Endothelial cell (in vitro differentiated cells): ENCODE measurements at places on chromosomes 6 and 20. TPM values are rescaled to one million over a fixed set of nuclear protein-coding genes. Genes with fewer than 3 reads are reported as not detected.

The KCNK16 gene
- not detected for total RNA-seq

GRCh38 chr6:9272671-9273070, 837.3 kb upstream of the SLC35B3 start:
- DNase-seq, result no peak

The SDHAF4 gene
- 10.5 TPM for total RNA-seq

DNA sequence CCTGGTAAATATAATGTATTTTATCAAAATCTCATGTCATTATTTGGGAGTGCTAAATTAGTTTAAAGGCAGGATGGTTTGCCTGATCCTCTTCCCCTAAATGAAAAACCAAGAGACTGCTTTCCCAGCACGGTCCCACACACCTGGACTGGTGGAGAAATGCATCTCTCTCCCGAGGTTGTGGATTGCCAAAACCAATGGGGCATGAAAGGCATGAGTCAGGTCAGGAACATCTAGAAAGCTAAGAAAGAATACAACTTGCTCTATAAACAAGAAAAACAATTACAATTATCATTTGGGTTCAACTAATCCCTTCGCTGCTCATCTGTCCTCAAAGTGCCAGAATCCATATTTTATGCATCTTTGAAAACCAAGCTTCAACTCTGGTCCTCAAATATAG, 308.3 kb upstream of the IRAK1BP1 start:
- no peak for DNase-seq

GRCh38 chr6:129812145-129812777, 48.9 kb downstream of the TMEM244 start:
- DNase-seq, result no peak

GRCh38 chr6:42199106-42199981, 4.6 kb upstream of the GUCA1B start:
- DNase-seq, result no peak

- no peak for DNase-seq
These were observed 25.9 kb upstream of the NAA20 start for GRCh38 chr20:19991308-19991707.

The RRAGD gene
- total RNA-seq, result 9.8 TPM

The CGA gene
- total RNA-seq, result not detected

GRCh38 chr6:17894191-17894590, 93.2 kb downstream of the KIF13A start:
- DNase-seq, result no peak

GRCh38 chr6:134806180-134806798, 143.6 kb downstream of the ALDH8A1 start:
- no peak for DNase-seq

The SAMD3 gene
- 1.0 TPM for total RNA-seq

The TINAG gene
- total RNA-seq, result not detected

The PROKR2 gene
- not detected for total RNA-seq

- no peak for DNase-seq
These were observed 104.9 kb downstream of the SNX5 start for GRCh38 chr20:17863577-17864292.

GRCh38 chr6:20096536-20096935, 115.7 kb downstream of the MBOAT1 start:
- no peak for DNase-seq

DNA sequence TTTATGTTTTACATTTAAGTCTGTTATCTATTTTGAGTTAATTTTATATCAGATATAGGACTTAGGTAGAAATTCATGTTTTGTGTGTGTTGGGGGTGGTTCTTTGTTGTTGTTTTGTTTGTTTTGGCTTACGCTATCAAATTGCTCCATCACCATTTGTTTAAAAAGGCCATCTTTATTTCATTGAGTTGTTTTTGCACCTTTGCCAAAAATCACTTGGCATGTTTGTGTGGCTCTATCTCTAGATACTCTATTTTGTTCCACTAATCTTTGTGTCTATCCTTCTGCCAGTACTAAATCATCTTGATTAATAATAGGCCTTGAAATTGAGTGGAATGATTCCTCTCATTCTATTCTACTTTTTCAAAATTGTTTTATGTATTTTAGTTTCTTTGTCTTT, 7.4 kb downstream of the CYP39A1 start:
- DNase-seq, result no peak

The TRIM31 gene
- not detected for total RNA-seq

DNA sequence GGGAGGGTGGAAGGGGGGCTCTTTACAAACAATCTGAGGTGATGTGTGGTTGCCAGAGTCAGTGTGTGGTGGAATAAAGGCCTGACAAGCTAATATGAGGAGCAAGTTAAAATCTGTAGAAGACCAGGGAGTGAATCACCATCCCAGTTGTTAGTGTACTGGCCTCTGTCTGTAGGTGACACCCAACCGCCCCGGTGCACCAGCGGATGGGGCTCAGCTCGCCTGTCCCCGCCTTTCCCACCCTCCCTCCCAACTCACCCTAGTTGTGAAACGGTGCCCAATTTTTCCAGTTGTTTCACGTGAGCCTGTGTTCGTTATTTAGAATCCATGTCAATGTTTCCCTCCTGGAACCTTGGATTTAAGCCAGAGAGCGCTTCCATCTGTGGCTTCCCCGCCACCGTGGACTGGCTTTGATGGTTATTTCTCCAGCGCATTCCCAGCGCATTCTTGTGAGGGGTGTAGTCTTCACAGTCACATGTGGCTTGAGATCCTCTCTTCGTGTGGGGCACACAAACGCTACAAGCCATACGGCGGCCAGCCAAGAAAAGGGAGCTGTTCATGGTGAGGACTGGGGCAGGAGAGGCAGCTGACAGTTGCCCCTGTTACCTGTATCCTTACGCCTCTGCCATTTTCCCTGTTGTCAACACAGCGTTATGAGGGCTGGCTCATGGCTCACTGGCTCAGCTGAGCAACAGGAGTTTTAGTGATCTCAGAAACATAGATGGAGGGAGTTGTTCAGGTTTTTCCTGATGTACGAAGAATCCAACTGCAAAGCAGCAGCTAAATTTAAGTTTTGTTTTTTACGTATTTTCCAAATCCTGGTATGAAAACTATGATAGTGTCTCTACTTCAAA, 137.6 kb downstream of the ZDHHC14 start:
- DNase-seq, result no peak

GRCh38 chr20:37941992-37942391, 39.1 kb downstream of the VSTM2L start:
- DNase-seq, result no peak

DNA sequence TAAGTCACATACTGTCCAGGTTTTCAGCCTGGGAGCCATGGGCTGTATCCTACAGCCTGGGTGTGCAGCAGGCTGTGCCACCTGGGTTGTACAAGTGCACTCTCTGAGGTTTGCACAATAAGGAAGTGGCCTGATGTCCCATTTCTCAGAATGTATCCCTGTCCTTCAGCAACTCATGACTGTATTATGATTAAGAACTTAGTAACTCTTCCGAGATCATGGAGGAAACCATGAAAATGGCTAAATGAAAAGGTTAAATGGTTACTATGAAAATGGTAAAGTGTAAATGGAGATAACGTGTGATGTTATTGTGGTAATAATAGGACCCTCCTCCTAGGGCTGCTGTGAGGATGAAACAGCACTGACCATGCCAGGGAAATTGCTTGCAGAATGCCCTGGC, 227.6 kb downstream of the ANKRD60 start:
- DNase-seq, result no peak
